ENCODE measurements at places on chromosomes 1 and 21.

DNA sequence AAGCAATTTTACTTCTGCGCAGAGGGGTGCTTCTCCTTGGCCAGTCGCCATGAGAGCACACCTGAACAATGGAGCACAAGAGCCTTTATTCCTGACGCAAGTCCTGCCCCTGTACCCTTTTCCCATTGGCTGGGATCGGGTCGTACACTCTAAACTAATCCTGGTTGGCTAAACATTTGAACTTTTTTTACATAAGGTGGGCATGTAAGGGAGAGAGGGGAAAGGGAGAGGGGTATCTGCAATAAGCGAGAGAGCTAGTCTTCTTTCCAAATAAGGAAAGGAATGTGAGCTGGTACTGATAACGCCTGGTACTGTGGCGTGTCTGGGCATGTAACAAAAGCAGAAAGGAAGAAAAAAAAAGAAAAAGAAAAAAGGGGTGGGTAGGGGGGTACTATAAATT lies 21.8 kb downstream of the MFSD2A start:
- DNase-seq, result no peak

DNA sequence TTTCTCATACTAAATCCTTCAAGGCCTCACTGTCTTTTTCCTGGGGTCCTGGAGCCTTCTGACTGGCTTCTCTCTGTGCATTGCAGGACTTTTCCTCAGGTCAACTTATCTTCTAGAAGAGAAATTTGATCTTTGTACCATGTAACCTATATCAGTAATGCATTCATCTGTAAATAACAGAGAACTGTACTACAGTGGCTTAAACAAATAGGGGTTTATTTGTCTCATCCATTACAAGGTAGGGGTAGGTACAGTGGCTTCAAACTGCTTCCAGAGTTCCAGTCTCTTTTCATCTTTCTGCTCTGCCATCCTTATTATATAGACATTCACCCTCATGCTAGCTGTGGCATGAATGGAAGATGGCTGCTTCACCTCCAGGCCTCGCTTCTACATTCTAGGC lies 29.5 kb upstream of the GTF2B start:
- DNase-seq, result no peak

- no peak for DNase-seq
These were observed 14.3 kb downstream of the ECHDC2 start for GRCh38 chr1:52907068-52907811.

DNA sequence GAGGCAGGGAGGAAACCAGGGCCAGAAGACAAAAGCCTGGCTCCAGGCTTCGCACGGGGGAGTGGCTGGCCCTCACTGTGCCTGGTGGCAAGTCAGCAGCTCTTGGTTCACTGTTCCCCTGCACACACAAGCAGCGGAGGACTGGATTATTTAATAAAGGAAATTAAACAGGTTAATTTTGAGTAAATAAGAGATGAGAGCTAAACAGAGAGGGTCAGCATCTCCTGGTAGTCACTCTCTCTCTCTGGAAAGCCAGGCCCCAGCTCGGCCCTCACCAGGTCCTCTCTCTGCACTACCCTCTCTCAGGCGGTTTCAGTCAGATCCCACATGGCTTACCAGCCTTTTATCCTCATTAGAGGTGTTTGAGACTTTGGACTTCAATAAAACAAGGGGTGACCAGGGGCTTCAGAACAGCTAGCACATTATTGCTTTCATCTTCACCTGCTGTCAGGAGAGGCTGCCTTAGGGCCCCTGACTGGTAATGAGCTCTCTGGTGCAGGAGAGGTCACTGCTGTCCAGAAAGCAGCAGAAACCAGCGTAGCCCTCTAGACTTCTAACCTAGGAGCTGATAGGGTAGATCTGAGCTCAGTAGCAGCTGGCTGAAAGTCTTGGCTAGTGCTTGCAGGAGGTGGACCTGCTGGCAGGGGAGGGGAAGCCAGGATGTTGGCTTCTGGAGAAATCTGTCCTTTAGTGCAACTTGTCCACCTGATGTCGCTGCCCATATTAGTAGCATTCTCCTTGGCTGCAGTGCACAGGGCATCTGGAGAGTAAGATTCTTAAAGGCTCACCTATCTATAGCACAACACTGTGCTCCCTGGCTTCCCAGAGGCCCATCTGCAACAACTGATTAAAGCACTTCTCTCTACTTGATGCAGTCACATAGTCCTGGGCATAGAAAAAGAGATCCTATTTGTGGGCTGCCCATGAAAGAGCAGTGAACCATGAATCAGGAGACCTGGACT lies 45.9 kb downstream of the SYT6 start:
- no peak for DNase-seq

- DNase-seq, result peak; percentile 57
These were observed 90.7 kb downstream of the MRPL37 start for GRCh38 chr1:54290506-54291184.

GRCh38 chr1:121445679-121446078 lies 260.9 kb downstream of the SRGAP2C start:
- DNase-seq, result no peak

DNA sequence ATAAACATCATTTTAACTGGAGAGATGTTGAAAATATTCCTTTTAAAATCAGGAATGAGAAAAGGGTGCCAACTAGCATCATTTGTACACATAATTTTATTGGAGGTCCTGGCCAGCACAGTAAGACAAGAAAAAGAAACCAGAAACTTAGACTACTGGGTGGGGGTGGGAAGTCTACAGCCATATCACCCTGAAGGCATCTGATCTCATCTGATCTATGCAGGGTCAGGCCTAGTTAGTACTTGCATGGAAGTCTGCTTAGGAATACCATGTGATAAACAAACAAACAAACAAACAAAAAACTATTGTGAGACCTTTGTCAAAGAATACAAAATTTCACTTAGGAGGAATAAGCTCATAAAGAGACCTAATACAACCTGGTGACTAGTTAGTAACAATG lies 54.2 kb downstream of the EIF2B3 start:
- no peak for DNase-seq

- no peak for DNase-seq
These were observed 176.6 kb downstream of the GRIK3 start for GRCh38 chr1:36857754-36858153.

GRCh38 chr21:32185726-32186125 lies 93.1 kb downstream of the MIS18A start:
- DNase-seq, result no peak

DNA sequence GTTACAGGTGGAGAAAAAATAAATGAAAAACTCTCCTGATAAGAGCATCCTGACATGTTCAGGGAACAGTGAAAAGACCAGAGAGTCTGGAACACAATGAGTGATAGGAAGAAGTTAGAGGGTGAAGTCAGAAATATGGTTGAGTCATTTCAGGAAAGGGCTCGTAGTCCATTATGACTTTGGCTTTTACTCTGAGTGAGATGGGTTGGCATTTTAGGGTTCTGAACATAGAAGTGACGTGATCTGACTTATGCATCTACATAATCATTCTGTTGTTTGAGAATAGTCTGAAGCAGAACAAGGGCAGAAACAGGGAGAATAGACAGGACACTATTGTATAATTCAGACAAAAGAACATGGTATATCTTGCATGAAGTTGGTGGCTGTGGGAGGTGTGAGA lies 5.8 kb downstream of the HMCN1 start:
- no peak for DNase-seq

Measured in fibroblast of gingiva (primary cell).